ENCODE measurements at places on chromosomes 4 and X.

- no peak for DNase-seq
Observed at GRCh38 chr4:141283152-141283551, 62.5 kb downstream of the ZNF330 start.

GRCh38 chr4:1234309-1234695, 14.6 kb downstream of the CTBP1 start:
- DNase-seq, result no peak

GRCh38 chr4:176611381-176611780, 181.3 kb downstream of the VEGFC start:
- no peak for DNase-seq

GRCh38 chrX:118468122-118468521, 27.5 kb upstream of the DOCK11 start:
- no peak for DNase-seq

GRCh38 chr4:102163404-102164140, 181.7 kb downstream of the SLC39A8 start:
- DNase-seq, result no peak

DNA sequence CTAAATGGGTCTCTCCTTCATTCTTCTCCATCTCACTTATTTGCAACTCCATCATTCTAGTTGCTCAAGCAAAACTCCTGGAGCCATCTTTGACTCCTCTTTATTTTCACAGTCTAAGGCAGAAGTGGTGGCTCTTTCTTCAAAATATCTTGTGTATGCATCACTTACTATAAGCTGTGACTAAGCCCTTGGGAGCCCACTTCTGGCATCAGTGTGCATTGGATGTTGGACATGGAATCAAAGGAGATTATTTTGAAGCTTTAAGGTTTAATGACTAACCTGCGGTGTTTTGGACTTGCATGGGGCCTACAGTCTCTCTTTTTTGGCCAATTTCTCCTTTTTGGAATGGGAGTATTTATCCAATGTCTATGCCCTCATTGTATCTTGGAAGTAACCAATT, 276.8 kb downstream of the SPOCK3 start:
- DNase-seq, result no peak

- DNase-seq, result no peak
Observed at GRCh38 chrX:154020536-154021115, 924 bp upstream of the IRAK1 start.

DNA sequence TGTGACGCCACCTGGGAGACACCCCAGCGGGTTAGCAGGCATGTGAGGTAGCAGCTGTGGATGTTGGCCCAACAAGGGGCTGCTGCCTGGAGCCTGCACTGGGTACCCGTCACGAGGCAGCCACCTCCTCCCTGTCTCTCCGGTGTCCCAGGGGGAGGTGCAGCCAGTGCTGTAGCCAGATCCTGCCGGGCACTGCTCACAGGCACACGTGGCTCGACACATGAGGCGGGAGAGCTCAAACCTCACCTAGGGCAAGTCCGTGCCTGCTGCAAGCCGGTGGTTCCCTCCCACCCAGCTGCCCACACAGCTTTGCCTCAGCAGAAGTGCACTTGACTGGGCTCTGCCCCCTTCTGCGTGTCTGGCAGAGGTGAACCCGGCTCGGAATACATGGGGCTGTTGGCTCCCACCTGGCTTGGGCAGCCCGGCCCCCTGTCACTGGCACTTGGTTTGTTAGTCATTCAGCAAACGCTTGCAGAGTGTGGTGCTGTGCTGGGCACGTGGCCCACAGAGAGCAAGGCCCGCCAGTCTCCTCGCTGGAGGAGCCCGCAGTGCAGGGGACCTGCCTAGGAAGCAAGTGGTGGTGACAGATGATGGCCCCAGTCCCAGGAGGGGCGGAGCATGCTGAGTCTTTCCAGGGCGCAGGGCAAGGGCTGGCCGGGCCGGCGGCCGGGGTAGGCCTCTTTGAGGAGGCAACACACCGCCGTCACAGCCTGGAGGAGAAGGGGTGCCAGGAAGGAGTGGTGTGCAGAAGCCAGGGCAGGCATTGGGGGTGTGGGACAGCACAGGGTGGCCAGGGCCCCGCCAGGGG, 10.1 kb upstream of the SH3TC1 start:
- no peak for DNase-seq

DNA sequence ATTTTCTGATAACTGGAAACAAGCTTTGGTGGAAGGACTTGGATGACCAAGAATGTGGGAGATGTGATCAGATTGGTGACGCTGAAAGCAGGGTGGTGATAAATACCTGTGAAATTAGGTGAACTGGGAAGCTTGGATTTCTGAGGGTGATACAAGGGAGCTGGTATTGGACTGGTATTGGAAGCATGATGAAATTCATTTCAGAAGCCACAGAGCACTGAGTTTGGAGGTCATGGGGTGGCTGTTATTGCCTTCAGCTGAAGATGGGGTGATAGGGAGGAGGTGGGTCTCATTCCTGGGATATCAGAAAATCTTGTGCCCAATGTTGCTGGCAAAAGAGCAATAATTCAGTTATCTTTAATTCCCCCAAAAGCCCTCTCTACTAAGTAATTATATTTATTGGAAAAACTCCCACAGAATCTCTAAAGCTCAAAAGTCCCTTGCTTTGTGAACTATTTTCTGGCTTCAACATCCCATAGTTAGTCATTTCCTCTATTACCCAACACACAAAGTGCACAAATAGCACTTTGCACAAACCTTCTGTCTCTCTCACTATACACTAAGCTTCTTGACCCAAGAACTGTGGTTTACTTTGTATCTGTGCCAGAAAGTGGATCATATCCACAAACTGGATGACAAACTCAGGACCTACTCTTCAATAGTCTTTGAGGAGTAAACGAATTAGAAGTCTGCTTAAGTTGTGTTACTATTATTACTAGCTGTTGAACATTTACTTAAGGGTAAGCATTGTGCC, 23.1 kb upstream of the CAMK2D start:
- DNase-seq, result no peak

DNA sequence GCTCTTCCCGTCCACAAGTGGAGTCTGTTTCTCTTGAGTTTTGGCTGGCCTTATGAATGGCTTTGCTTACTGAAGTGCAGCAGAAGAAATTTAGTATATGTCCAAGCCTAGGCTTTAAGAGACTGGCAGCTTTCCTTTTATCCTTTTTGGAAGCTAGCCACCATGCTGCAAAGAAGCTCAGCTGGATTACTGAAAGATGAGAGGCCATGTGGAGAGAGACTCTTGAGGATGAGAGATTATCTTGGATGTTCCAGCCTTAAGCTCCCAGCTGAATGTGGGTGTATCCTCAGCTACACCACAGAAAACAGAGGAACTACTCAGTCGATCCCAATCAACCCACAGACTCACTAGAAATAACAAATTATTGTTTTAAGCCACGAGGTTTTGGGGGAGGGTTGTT, 12.5 kb downstream of the CCNG2 start:
- DNase-seq, result no peak

GRCh38 chr4:185713731-185714130, 98.3 kb downstream of the SORBS2 start:
- no peak for DNase-seq

GRCh38 chr4:56261027-56261426, 126.3 kb downstream of the AASDH start:
- no peak for DNase-seq

- DNase-seq, result no peak
Observed at GRCh38 chr4:128942607-128943006, 133.1 kb downstream of the JADE1 start.

Data from activated T-helper 1 cell treated with Interleukin-2 at 50 U/mL for 16 hours (primary cell).